ENCODE measurements at places on chromosomes 5 and 9.

- no peak for DNase-seq
These were observed 1.5 kb upstream of the MARCHF3 start for GRCh38 chr5:127031863-127032232.

DNA sequence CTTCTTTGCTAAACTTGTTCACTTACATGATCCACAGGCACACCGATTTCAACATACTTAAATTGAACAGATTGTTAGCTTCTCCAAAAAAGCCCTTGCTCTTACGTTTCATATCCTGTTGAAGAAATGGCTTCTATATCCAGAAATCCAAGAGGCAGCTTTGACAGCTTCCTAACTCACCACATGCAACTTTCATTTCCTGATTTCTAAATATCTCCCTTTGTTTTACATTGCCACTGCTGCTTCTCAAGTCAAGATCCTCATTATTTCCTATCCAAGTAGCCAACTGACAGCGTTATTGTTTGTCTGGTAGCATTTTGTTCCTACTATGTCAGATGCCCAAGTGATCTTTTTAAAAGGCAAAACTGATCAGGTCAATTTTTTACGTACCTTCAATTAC lies 913.2 kb upstream of the TYRP1 start:
- DNase-seq = no peak

GRCh38 chr5:179872828-179873575 lies 14.4 kb upstream of the MRNIP start:
- no peak for DNase-seq

- DNase-seq = no peak
These were observed 1849.2 kb upstream of the C9orf72 start for GRCh38 chr9:29422438-29422837.

- no peak for DNase-seq
These were observed 100.4 kb upstream of the SAP30L start for GRCh38 chr5:154345255-154345952.

GRCh38 chr9:95974389-95974788 lies 98.9 kb downstream of the ERCC6L2 start:
- no peak for DNase-seq

DNA sequence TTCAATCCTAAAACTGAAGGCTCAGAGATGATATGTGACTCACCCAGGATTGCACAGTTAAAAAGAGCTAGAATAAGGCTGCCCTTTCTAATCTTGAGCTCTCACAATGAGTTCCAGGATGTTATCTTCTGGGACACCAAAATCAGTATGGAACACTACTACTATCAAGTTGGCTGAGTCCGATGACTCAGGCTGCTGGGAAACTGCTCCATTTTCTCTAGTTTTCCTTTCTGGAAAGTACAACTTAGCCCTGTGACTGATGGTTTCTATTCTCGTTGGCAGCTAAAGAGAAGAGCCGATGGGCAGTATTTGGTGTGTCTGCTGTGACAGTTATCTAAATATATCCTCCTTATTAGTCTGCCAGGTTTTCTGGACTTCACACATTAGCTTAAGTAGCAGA lies 37.9 kb upstream of the DPYSL3 start:
- no peak for DNase-seq

DNA sequence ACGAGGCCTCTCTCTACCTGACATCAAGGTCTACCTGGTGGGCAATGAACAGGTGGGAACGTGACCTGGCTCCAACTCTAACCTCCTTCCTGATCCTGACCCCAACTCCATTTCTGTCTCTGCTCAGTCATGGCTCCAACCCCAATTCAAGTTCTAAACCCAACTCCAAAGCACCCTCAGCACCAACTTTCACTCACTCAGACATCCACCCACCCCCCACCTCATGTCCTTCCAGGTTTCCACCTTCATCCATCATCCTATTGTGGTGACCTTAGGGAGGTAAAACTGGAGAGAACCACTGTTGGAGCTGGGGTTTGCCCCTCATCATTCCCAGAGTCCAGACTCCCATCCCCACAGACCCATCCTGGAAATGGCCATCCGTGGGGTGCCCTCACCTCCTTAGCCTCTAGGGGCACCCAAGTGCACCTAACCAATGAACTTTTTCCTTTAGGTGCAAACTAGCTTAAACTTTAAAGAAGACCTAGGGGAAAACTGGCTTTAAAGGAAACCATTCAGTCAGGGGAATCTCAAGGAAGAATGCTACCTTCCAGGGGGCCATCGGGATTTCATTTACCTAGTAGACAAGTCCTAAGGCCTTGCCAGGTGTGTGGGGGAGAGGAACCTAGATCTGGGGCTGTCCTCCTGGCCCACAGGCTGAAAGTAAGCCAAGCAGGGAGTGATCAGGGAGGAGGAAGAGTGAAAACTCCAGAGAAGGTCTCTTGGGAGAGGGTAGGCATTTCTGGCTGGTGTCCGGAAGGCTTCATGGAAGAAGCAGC lies 11.3 kb downstream of the RGS14 start:
- no peak for DNase-seq

DNA sequence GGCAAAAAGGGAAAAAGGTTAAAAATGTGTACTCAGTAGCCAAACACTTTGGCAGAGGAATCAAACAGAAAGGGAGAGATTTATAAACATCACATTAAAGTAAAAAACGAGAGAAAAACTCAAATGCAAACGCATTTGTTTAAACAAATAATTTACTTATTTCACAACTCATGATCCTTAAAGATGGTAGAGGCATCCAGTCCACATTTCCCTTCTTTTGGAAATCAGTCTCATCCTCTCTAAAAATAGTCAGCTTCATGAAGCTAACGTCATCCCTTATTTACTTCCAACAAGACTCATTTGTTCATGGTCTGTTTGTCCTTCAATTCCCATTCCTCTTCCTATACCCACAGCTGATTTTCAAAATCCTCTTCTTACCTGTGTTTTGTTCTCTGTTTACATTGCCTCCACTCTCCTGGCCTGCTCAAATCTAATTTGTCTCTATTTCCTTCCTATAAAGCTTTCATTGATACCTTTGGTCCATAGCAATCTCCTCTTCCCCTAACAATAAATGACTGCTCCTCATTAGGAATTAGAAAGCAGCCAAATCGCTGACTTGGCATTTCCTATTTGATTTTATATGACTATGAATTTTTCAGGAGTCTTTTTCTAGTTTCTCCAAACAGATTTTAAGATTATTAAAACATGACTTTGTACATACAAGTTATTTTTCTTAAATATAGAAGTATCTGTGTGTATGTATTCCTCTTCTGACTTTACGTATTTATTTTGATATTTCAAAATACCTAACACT lies 805.3 kb downstream of the TLE1 start:
- DNase-seq = no peak

DNA sequence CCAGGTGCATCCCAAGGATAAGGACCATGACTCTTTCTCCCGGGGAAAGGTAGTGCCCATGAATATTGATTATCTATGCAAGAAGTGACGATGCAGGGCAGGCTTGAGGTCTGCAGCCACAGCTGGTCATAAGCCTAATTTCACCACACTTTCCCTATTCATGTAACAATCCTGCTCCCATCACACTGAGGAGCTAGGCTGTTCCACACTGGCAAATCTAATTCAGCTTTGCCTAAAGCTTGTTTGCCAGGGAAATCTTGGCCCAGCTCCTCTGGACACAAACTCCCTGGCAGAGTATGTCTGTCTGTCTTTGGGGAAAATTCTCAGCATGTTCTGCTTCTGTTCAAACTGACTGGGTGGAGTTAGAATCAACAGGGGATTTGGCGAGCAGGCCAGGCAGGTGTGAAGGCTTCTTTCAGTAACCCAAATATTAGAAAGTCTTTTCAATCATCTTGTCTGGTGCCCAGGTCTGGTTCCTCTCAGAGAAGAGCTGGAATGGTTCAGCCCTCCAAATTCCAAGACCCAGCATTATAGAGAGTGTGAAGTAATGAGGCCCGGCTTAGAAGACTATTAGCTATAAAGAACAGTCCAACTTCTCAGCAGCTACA lies 88.5 kb upstream of the SPDL1 start:
- no peak for DNase-seq

DNA sequence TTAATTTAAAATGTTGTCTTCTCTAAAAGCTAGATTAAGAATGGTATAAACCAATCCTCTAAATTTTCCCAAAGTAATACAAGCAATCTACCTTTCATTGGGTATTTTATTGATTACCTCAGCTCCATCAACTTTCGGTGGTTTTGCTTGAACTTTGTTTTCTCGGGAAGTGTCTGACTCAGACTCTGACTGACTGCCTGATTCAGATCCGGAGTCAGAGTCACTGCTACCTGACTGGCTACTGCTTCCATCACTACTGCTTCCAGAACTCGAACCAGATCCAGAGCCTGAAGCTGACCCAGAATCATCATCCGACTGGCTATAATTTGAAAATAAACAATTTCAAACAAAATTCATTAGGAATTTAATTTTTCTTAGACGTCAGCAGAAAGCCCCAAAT lies 24.0 kb downstream of the CHD1 start:
- no peak for DNase-seq

- no peak for DNase-seq
These were observed 75.7 kb upstream of the SMIM23 start for GRCh38 chr5:171709930-171710329.

- DNase-seq = no peak
These were observed at the start of gene SH3TC2 for GRCh38 chr5:149063017-149063687. SH3TC2 (minus strand) TSS chr5:149063062; CDS start chr5:149063022, 40 bp downstream.

GRCh38 chr9:8188723-8189407 lies 389.3 kb upstream of the DMAC1 start:
- DNase-seq = no peak

DNA sequence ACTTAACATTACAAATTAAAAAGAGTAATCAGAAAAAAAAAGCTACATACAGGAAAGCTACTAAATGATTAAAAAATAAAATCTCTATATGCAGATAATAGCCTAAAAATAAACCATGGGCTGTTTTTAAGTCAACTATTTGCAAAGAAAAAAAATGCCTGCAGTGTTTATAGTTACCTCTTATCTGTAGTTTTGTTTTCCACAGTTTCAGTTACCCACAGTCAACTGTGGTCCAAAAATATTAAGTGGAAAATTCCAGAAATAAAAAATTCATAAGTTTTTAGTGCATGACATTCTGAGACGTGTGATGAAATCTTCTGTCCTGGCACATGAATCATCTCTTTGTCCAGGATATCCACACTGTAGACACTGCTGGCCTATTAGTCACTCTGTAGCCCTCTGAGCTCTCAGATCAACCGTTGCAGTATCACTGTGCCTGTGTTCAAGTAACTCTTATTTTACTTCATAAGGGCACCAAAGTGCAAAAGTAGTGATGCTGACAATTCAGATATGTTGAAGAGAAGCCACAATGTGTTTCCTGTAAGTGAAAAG lies 59.2 kb downstream of the PRELID2 start:
- DNase-seq = no peak

DNA sequence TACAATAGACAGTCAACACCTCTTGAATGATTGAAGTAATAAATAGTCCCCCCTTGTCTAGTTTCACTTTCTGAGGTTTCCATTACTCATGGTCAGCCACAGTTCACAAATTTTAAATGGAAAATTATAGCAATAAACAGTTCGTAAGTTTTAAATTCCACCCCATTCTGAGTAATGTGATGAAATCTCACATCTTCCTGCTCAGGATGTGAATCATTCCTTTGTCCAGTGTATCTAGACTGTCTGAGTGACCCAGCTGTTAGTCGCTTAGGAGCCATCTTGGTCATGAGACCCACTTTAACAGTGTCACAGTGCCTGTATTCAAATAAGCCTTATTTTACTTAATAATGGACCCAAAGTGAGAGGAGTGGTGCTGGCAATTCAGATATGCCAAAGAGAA lies 311.6 kb upstream of the PRR16 start:
- DNase-seq = no peak

GRCh38 chr5:100890461-100891008 lies 12.5 kb downstream of the ST8SIA4 start:
- no peak for DNase-seq

GRCh38 chr9:70142101-70142500 lies 98.5 kb downstream of the MAMDC2 start:
- DNase-seq = no peak

- DNase-seq = no peak
These were observed 82.1 kb downstream of the LMX1B start for GRCh38 chr9:126695701-126696400.

GRCh38 chr9:130446101-130446861 lies 1.5 kb downstream of the ASS1 start:
- DNase-seq = no peak

DNA sequence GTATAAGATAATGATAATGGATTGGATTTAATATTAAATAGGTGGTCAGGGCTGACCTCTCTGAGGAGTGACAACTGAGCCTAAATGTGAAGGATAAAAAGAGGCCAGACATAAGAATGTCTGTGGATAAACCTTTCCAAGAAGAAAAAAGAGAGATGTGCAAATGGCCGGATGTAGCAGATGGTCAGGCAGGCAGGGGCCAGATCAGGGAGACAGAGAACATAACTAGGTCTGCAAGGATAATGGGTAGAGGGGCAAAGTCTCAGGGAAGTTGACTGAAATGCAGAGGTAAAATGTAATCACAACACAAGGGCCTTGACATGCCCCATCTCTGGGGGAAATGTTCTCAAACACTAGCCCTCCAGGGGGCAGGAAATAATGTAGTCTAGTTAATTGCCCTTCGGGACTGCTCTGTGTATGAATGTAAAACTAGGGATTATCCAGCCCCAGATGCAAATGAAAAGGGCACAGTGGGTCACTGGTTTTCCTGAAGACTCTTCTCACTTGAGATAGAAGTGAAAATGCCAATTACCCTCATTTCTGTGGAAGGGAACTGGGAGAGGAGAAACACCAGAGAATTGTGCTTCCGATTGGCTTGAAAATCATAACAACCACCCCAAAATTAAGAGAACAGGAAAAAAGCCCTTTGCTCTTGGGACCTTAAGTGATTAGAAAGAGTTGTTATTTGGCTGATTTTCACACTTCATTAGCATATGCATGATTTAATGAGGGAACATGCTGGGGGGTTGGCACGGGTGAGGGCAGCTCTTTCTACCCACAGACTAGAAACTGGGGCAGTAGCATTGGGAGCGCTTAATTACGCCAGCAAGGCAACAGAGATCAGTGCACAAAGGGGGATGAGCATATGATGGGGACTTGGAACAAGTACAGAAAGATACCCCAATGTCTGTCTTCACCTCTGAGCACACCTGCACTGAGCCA lies 88.6 kb downstream of the PPP2R2B start:
- no peak for DNase-seq

GRCh38 chr9:32589083-32589723 lies 16.2 kb upstream of the NDUFB6 start:
- no peak for DNase-seq

DNA sequence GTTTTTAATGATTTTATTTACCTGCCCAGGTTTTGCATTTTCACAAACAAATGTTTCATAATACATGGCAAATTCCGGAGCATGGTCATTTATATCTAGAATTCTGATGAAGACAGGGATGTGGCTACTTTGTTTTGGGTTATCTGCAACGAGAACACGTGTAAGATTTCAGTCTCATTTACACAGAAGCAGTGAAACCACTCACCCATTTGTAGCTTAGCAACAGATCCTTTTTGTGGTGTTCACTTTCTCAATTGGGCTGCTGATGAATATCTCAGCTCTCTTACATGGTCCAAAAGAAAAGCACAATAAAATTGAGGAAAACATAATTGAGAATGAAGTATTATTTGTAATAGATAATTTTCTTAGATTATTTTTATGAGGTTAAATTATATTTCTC lies 148.6 kb downstream of the CDH9 start:
- DNase-seq = no peak

GRCh38 chr5:4113905-4114304 lies 518.3 kb downstream of the IRX1 start:
- no peak for DNase-seq

Measured in stimulated activated CD4-positive, alpha-beta T cell treated with anti-CD3 and anti-CD28 coated beads, Interleukin-2, amount 100 ng/mL, for 4 hours (primary cell).